ENCODE measurements at places on chromosomes 16 and 17. TPM values are rescaled to one million over a fixed set of nuclear protein-coding genes. Genes with fewer than 3 reads are reported as not detected.

- DNase-seq, result no peak
Measured at GRCh38 chr17:29918922-29919856, 10.8 kb downstream of the SSH2 start.

Gene TBC1D3K
- not detected for total RNA-seq

- no peak for DNase-seq
Measured at GRCh38 chr16:57427824-57428223, 19.4 kb downstream of the CIAPIN1 start.

Gene NOD2
- 3.3 TPM for total RNA-seq

Gene GAS2L2
- not detected for total RNA-seq

- DNase-seq, result peak; percentile 60
Measured at GRCh38 chr16:30741461-30741914, 6.7 kb upstream of the PHKG2 start.

DNA sequence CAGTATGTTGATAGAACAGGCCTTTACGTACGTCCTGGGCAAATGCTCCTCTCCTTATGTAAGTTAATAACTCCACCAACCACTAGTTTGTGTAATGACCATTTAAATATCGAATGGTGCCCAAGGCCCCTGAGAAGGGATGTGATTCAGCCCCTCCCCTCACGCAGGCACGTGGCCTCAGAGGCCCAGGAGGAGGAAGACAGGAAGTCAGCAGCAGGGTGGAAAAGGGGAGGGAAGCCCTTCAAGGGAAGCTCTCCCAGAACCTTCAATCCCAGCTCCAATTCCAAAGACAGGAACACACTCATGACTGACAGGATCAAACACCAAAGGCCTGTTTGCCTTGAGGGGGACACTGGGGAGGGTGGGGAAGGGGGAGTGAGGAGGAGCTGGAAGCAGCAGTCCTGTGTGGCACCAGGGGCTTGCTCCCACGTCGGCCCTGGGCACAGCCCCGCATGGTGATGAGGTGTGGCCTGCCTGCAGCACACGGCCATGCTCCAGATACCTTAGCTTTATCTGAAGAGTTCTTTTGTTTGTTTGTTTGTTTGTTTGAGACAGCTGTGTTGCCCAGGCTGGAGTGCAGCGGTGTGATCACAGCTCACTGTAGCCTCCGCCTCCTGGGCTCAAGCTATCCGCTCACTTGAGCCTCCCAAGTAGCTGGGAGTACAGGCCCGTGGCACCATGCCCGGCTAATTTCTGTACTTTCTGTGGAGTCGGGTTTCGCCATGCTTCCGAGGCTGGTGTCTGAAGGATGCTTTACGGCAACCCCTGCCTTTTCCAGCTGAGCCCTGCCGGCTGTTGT, 105.0 kb downstream of the ZNF778 start:
- peak; percentile 87 for DNase-seq

Gene GNG13
- total RNA-seq, result not detected

DNA sequence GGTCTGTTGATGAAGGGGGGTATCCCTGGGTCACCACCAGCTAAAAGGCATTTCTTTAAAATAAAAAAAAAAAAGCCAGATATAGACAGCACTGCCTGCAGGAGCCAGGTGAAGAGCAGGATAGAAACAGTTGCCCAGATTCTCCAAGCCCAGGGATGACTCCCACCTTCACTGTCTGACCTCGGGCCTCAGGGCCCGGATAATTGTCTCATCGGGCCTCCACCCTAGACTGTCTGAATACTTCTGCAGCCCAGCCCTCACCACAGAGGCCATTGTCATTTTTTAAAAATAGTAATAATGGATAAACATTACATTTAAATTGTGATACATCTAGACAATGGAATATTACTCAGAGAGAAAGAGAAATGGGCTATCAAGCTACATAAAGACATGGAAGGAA, 92.8 kb upstream of the TNRC6C start:
- no peak for DNase-seq

GRCh38 chr16:740764-741505, at the start of gene CIAO3:
TSS of gene CIAO3 (minus strand) at chr16:740997. CDS start at chr16:740985, 12 bp downstream.
- peak; percentile 96 for DNase-seq

DNA sequence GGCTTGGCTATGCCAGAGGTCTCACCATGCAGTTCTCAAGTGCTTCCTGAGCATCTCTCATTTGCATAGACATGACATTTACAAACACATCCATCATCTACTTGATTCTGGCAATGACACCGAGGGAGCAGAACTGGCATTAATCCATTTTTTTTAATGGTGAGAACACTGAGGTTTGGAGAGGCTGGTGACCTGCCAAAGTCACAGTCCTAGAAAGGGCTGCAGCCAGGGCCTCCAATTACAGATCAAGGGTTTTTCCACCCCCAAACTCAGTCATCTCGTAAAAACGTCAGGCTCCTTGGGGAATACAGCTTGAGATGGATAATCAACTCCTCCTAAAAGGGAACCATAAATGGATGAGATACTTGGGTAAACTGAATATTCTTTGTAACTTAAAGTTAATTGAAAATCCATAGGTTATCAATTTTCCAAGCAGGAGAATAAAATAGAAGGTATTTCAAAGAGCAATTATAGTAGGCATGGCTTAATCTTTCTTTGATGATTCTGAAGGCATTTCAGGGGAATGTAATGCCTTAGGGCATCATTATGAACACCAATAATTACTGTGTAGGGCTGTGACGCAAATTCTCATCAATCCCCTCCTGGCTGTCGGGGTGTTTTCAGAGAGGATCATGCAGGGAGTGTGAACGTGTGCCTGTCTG, 9.4 kb upstream of the MEOX1 start:
- DNase-seq, result no peak

Gene HS3ST4
- 2.1 TPM for total RNA-seq

Gene CSH1
- not detected for total RNA-seq

Gene TAF1C
- total RNA-seq, result 51.9 TPM

Gene KCNJ2
- 4.4 TPM for total RNA-seq

DNA sequence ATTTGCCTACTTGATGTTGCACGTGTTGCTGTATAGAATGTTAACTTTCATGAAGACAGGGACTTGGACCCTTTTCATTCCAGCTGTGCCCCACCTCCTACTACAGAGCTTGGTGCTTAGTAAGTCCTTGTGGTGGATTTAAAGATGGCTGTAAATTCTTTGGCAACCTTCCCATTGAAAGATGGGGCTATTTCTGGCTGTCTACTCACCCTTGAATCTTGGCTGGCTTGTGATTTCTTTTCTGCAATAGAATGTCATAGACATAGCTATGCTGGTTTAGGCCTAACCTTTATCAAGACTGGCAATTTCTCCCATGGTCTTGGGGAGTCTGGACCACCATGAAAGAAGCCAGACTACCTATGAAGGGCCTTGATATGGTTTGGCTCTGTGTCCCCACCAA, 59.0 kb downstream of the ACSM2A start:
- DNase-seq, result no peak

DNA sequence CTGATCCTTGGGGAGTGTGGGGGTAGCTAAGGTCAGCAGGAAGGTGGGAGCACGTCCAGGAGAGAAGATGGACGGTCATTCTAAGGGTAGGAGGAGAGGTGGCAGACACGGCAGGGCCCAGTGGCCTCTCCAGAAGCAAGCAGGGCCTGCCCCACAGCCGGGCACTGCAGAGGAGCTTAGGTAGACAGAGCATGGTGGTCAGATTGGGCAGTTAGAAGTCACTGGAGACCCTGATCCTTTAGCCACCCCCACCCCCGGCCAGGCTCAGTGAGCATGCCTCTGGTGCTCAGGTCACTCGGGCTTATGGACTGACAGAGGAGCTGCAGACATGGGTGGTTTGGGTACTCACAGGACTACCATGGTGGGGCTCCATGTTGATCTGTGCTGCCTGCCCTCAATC, 26.3 kb downstream of the NLRP1 start:
- no peak for DNase-seq

Gene PRAC2
- not detected for total RNA-seq

Gene PMFBP1
- 1.3 TPM for total RNA-seq

- no peak for DNase-seq
Measured at GRCh38 chr17:78322327-78322857, 37.5 kb downstream of the SOCS3 start.

DNA sequence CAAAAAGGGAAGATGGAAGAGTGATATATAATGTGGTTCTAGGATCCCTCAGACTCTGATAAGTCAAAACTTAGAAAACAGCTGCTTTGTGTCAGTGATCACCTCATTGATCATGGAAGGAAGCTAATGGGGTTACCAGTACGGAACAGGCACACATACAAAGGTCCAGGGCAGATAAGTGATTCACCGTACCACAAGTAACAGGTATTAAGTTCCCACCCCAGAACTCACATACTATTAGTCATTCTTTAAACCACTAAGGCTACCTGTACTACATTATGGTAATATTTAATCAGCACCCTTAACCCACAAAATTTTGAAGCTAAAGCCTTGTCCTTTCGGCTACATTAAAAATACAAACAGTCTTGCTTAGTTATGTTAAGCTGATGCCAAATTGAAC, 17.4 kb downstream of the RNF43 start:
- no peak for DNase-seq

GRCh38 chr16:68350813-68351350, 40.1 kb downstream of the PRMT7 start:
- DNase-seq, result no peak

Gene TBC1D28
- not detected for total RNA-seq

- DNase-seq, result no peak
Measured at GRCh38 chr17:22270381-22270780, 578.1 kb downstream of the KCNJ18 start.

Gene SLC2A4
- total RNA-seq, result 13.6 TPM

- DNase-seq, result no peak
Measured at GRCh38 chr16:89973654-89974335, 25.2 kb downstream of the DEF8 start.

DNA sequence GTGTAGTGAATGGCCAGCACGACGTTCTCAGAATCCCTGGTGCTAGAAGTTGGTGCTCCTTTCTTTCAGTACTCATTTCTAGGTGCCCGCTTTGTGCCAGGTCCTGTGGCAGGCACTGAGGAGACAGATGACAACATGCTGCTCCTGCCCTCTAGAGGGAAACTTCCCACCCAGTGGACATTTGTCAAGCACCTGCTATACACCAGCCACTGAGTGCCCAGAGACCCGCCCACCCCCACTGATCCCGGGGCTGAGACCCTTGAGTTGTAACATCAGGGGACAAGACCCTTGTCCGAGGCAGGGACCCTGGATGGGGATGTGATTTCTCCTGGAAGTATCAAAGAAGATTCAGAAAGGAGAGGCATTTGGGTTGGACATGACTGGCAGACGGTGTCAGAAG, 25.1 kb downstream of the UNC13D start:
- no peak for DNase-seq

DNA sequence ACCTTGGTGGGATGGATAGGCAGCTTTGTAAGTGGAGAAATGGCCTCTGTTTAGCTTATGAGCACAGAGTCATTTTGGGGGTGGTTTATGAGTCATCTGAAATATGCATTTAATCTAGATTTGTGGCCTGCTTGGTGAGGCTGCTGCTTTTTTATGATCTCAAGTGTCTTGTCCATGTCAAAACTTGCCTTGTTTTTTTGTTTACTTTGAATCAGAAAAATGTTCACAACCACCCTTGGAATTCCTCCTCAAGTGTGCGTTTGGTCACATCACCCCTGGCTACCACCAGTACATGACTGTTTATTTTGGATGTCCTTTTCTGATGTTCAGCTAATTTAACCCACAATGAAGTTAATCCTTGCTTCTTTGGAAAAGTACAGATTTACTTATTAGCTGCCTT, 64.6 kb downstream of the FTO start:
- DNase-seq, result no peak

Gene CDRT15L2
- total RNA-seq, result not detected

DNA sequence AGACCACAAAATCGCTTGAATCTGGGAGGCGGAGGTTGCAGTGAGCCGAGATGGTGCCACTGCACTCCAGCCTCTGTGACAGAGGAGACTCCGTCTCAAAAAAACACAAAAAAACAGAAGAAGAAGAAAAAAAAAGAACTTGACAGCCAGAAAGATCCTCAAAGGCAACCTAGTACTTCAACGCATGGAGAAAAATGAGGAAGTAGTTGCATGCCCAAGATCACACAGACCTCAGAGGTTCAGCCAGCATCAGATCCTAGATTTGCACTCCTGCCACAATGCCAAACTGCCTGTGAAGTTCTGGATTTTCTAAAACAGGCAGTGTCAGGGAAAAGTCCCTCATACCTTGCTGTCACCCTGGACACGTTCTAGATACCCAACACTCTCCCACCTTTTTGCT, 1.5 kb downstream of the ATPAF2 start:
- DNase-seq, result no peak

Gene NTN3
- total RNA-seq, result 1.7 TPM

DNA sequence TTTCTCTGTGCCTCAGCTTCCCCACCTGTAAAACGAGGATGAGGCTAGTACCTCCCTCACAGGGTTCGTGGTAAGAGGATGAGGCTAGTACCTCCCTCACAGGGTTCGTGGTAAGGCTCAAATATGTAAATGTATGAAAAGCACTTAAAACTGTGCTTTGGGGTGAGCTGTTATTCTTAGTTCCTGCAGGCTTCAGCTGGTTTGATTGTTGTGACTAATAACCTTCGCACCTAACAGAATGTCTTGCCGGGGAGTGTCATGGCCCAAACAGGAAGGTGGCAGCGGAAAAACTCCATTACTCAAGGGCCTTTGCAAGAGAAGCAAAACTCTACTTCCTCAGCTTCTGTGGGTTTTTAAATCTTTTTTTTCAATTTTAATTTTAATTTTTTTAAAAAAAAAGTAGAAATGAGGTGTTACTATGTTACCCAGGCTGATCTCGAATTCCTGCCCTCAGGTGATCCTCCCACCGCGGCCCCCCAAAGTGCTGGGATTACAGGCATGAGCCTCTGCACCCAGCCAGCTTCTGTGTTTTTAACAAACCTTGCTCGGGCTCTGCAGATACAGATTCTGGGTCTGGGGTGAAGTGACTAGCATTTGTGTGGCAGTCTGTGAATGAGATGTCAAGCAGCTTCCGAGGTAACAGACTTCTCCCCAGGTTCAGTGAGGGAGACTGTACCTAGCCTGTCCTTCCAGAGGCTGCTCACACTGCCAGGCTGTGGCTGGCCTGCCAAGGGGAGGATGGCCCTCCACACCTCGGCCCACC, 103.0 kb downstream of the RAB11FIP4 start:
- DNase-seq, result no peak

DNA sequence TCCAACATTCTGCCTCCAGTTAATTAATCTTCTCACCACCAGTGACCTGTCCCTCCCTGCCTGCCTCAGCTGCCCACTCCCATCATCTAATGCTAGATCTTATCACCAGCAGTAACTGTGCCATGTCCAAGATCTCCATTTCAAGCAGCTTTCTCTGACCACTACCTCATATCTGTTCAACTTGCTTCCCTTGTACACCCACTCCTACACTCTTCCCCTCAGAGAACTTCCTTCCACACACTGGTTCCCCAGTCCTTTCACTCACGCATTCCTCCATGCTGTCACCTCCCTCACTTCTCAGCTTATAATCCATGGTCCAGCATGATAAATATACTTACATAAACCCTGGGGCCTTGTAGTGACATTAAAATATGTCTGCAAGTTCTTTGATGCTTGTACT, 31.8 kb upstream of the DYNLL2 start:
- no peak for DNase-seq

- no peak for DNase-seq
Measured at GRCh38 chr16:66442502-66443268, 15.6 kb downstream of the BEAN1 start.

Measured in GM23338 (cell line).